ENCODE measurements at places on chromosomes 5 and 9.

GRCh38 chr9:27548055-27548741 lies 18.6 kb upstream of the MOB3B start:
- no peak for DNase-seq

GRCh38 chr5:74762599-74762998 lies 4.3 kb downstream of the GFM2 start:
- DNase-seq: no peak

GRCh38 chr5:172506251-172506650 lies 51.9 kb upstream of the SH3PXD2B start:
- no peak for DNase-seq

DNA sequence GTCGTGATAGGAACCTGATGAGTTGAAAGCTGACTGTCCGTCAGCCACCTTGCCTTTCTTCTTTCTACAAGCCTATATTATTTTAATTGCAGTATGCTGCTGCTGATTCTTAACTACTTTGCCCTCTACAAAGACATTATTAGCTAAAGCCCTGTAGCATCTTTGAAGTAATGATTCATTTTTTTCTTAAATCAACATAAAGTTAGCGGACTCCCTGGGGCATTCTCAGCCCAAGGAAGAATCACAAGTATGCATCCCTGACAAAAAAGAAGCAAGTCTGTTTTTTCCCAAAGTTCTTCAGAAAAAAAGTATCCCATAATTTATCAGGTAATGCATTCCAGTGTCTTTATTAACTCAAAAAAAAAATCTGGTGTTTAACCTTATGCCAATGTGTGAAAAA lies 69.5 kb upstream of the TAS2R1 start:
- no peak for DNase-seq

GRCh38 chr9:95981761-95982390 lies 106.4 kb downstream of the ERCC6L2 start:
- peak; percentile 63 for DNase-seq

- DNase-seq: no peak
Measured at GRCh38 chr5:91150234-91150633, 232.9 kb downstream of the ARRDC3 start.

GRCh38 chr5:153952893-153953292 lies 85.8 kb downstream of the FAM114A2 start:
- no peak for DNase-seq

- DNase-seq: no peak
Measured at GRCh38 chr5:78809444-78809843, 160.9 kb upstream of the LHFPL2 start.

DNA sequence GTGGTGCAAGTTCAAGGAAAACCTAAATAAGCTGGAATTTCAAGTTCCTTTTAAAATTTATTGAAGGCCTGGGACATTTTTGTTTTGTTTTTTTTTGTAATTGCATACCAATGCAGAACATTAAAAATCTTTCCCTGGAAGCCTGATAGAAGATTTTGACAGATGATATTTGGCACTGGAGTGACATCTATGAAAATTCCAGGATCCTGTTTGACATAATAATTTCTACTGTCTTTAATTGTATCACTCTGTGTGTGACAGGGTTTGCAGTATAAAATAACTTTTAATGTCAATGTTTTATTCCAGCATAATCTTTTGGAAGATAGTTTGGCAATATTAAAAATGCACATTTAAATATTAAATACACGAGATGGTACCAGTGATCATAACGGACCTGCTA lies 514.2 kb upstream of the ACO1 start:
- no peak for DNase-seq

DNA sequence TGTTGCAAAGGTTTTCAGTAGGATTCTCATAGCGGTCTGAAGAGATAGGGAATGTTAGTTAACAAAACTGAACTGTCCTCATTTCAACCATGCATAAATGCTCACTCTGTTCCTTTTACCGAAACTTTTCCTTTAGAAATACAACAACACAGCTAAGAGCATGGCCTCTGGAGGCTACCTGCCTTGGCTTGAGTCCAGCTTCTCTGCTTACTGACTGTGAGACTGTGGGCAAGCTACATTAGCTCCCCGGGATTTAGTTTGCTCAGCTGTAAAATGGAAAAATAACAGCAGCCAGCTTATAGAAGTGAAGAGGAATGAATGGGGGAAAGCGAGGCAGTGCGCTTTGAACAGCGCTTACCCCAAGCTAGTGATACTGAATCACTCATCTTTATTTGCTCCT lies 507.9 kb upstream of the DAP start:
- DNase-seq: no peak

DNA sequence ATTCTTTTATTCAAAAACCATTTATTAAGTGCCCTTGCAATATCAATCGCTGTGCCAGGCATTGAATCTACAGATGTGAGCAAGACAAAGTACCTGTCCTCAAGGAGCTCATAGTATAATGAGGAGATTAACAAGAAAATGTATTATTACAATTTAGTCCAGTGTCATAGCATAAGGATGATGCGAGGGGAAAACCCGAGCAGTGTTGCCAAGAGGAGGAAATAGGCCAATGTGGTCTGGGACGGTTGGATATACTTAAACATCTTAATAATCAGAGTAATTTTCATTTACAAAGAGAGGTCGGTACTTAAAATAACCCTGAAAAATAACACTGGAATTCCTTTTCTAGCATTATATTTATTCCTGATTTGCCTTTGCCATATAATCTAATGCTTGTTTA lies 18.5 kb downstream of the CD274 start:
- DNase-seq: no peak

GRCh38 chr9:132560616-132561202 lies 21.7 kb upstream of the BARHL1 start:
- DNase-seq: no peak

- no peak for DNase-seq
Measured at GRCh38 chr5:38846379-38847011, 683 bp downstream of the OSMR start.

GRCh38 chr5:168314735-168315411 lies 23.4 kb downstream of the WWC1 start:
- no peak for DNase-seq

DNA sequence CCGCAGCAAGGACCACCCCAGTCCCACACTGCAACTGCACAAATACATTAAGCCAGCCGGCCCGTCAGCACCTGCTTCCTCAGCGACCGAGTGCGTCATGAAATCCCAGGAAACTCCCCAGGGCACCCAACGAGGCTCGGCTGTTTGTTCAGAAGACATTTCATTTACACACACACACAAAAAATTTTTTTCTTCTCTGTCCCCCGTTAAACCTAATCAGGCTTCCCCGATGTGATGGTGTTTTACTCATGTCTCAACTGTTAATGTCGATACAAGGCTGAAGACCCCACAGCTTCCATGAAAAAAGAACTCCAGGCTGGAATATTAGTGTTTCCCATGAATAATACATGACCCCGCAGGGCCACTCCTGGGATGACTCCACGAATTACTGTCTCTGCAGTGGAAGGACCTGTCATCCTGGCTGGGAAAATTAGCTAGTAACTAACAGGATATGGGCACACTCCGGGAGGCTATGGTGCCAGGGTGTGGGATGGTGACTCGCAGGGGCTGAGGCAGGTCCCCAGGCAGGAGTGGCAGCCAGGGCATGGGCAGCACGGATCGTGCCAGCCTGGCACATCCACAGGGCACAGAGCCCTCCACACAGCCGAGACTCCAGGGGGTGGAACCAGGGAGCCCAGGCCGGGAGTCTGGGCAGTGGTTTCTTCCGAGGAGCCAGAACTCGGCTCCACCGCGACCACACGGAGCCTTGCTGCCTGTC lies 102.4 kb downstream of the VAV2 start:
- no peak for DNase-seq

DNA sequence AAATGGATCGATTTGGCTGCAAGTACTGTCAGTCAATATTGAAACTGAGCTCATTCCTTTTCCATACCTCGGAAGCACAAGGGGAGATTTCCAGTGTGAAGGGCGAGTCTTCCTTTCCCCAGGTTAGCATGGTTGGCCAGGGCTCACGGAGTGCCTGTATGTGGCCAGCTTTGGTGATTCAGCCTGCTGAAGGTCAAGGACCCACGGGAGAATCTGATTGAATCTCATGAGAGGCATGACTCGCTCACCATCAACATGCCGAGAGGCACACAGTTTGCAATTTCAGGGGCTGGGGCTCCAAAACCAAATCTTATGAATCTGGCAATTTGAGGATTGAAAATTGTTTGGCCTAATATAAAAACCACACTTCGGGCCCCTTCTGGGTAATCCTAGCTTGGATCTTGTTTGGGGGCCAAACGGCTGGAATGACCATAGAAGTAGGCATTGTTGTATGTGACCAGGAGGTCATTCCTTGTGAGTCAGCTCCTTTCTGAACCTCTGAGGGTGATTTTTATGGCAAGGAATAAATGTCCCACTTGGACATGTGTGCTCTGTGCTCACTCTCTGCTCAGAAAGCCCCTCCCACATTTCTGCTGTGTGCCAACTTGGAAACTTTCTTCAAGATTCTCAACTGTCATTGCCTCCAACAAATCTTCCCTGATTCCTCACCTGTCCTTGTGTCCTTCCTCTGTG lies 69.8 kb downstream of the DOCK2 start:
- no peak for DNase-seq

- DNase-seq: no peak
Measured at GRCh38 chr9:104879555-104880309, 48.2 kb downstream of the ABCA1 start.

DNA sequence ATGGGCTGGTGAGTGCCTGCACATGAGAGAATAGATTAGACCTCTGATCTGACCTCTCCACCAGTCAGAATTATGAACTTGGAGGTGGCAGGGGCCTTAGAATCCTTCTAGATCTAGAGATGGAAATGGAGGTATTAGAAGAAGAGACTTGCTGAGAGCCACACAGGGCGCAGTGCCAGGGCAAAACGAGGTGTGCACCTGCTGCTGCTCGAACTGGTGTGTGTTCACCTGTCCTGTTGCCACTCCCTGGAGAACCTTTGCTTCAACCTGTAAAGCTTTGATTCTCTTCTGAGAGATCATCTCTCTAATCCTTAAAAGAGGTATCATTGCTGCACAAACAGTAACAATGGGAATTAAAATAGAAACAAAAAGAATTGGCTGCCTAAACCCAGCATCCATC lies 24.9 kb downstream of the FRMPD1 start:
- DNase-seq: no peak
